ENCODE measurements at places on chromosomes 7 and 10.

GRCh38 chr7:77484785-77485184, 52.3 kb upstream of the PTPN12 start:
- no peak for DNase-seq

GRCh38 chr10:5457741-5458140, 41.6 kb downstream of the CALML5 start:
- DNase-seq: no peak

DNA sequence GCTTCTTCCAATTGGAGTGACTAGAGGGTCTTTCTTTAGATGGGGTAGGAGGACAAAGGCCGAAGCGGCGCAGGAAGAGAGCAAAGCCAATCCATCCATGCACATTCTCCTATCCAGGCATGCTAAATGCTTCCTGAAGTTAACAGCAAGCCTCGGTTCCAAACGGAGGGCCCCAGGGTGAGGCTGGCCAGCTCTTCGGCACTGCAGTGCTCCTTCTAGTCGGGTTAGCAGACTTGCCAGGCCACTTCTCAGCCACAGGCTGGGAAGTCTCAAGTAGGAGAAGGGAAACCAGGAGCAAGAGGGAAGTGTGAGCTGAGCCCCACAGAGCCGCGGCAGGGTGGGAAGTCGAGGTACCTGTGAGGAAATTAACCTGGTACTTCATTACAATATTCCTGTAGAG, 253.8 kb upstream of the INHBA start:
- DNase-seq: no peak

- no peak for DNase-seq
Observed at GRCh38 chr7:92880212-92881090, 44.1 kb upstream of the CDK6 start.

Measured in NCI-H446 treated with DMSO at 0.1 percent for 48 hours (cell line).